Stimulated activated CD4-positive, alpha-beta T cell treated with anti-CD3 and anti-CD28 coated beads, Interleukin-12 subunit alpha, Interleukin-12 subunit beta, amount 100 ng/mL, for 48 hours (primary cell): ENCODE measurements at places on chromosomes 2 and 18.

- no peak for DNase-seq
Observed at GRCh38 chr2:239142806-239143205, 258.0 kb downstream of the HDAC4 start.

GRCh38 chr18:27075828-27076227 is 109.3 kb downstream of the CHST9 start:
- no peak for DNase-seq

- DNase-seq, result no peak
Observed at GRCh38 chr2:142044197-142044596, 86.6 kb downstream of the LRP1B start.

- DNase-seq, result no peak
Observed at GRCh38 chr2:175854665-175855064, 147.4 kb downstream of the LNPK start.

DNA sequence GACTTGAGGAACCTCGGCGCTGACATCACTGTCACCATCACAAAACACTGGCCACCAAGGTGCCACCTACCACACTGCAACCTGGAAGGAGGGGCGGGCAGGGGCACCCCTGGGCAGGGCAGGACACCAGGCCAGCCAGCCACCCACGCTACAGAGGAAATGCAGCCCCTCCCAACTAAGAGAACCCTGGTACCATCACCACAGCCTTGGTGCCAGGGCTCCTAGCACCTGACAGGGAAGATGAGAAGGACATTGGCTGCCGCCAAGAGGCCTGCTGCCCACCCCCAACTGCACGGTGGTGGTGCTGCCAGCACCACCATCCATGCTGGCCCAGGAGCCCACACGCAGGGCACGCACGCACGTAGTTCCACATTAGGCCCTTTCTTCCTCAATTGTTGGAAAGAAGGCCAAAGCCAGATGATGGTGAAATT is 88.7 kb downstream of the HDAC4 start:
- DNase-seq, result no peak

GRCh38 chr18:11512096-11513025 is 97.0 kb upstream of the SLC35G4 start:
- no peak for DNase-seq

DNA sequence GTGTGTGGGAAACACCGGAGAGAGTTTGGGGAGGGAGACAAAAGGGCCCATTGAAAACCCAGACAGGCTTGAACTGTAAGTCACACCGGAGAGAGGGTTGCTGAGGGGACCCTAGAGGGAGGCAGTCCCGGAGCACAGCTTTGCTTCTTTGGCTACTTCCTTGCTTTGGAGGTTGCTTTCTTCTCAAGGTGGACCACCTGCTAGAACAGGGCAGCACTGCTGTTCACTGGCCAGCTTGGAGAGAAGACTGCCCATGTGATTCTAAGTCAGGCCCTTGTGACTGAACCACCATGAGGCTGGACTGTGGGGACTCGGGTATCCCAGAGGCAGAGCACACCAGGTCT is 4.4 kb downstream of the ACTG2 start:
- no peak for DNase-seq

DNA sequence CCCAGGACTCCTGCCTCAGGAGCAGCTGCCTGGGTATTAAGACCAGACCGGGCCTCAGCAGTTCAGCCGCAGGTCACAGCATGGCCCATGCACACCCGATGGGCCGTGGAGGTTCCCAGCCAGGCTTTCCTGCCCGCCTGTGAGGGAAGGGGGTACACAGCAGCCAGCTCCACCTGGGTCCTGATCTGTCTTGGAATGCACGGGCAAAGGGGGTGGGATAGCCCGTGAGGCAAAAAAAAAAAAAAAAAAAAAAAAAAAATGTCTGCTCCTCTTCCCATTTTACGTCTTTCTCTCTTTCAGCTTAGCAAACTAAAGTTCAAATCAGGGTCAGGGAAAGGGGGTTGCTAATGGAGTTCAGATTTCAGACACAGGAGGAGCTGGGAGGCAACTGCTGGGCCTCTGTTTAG is 385.2 kb downstream of the TNS1 start:
- DNase-seq, result no peak

DNA sequence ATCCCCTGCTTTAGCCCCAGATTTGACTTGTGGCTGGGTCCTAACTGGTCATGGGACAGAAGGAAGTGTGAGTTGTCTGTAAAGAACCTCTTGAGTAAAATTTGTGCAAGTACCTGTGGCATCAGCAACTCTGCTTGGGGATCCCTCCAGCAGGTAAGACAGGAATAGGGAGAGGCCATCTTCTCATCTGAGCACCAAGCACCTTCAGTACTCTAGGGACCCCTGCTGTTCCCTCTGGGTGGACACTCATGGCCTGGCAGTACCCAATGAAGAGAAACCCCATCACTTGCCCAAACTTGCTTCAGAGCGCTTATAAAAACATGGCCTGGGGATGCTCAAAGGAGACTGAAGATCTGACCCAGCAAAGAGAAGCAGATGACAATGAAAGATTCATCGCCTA is 297.8 kb downstream of the SP3 start:
- no peak for DNase-seq

- no peak for DNase-seq
Observed at GRCh38 chr2:164703915-164704706, 82.8 kb upstream of the GRB14 start.

DNA sequence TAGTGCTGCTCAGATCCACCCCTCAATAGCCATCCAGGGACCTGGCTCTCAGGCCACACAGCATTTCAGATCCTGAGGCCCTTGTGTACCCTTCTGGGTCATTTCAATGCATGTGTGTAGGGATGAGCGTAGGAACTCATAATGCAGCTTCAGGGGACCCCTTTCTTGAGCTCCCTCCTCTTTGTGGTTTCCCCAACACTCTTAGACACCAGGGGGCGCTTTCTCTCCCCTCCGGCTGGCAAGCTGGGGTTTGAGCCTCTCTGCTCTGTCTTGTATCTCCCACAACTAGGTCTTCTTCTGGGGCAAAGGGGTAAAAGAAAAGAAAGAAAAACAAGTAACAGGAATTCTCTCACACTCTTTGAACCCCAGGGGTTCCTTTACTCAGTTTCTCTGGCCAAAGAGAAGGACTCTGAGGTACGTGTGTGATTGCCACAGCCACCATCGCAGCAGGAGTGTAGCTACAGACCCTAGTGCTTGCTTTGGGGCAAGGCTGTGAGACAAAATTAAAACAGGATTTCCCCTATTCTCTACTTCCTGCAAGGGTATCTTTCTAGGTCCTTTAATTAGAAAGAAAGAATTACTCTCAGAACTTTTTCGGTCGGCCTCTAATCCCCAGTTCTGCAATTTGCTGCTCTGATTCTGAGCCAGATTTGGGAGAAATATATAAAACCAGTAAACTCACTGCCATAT is 38.0 kb downstream of the CABYR start:
- peak; percentile 43 for DNase-seq

DNA sequence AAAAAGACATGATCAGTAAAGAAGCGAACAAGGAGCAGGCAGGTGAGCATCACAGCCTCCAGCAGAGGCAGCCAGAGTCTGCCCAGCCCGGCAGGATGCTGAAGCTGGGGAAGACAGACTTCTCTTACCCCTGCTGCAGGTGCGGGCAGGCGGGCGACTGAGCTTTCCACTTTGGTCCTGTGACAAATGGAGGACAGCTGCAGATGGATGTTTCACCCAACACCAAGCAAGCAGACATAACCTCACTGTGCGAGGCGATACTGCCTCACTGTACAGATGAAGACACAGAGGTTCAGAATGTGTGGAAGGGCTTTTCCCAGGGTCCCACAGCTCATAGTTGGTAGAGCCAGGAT is 251.0 kb downstream of the AFF3 start:
- DNase-seq, result no peak

- no peak for DNase-seq
Observed at GRCh38 chr2:216279459-216279858, 92.8 kb downstream of the MARCHF4 start.

- DNase-seq, result no peak
Observed at GRCh38 chr18:79589601-79590091, 90.0 kb upstream of the CTDP1 start.

DNA sequence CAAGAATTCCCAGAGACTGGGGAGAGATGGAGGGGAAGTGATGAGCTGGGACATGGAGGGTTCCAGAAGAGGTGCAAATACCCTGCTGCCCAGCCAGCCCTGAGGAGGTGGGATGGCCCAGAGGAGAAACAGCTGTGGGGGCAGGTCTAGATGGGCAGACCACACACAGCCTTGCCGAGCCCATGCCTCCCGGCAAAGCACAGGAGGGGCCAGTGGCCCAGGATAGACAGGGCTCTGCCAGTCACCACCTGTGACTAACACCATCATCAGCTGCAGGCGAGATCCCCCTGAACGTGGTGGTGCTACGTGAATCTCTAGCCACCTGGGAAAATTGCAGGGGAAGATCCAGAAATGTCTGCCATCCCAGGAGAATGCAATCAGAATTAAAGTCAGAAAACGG is 39.4 kb downstream of the SCTR start:
- no peak for DNase-seq

- no peak for DNase-seq
Observed at GRCh38 chr2:65700004-65700651, 267.7 kb upstream of the SPRED2 start.

GRCh38 chr2:106197878-106198277 is 3.8 kb upstream of the UXS1 start:
- no peak for DNase-seq

DNA sequence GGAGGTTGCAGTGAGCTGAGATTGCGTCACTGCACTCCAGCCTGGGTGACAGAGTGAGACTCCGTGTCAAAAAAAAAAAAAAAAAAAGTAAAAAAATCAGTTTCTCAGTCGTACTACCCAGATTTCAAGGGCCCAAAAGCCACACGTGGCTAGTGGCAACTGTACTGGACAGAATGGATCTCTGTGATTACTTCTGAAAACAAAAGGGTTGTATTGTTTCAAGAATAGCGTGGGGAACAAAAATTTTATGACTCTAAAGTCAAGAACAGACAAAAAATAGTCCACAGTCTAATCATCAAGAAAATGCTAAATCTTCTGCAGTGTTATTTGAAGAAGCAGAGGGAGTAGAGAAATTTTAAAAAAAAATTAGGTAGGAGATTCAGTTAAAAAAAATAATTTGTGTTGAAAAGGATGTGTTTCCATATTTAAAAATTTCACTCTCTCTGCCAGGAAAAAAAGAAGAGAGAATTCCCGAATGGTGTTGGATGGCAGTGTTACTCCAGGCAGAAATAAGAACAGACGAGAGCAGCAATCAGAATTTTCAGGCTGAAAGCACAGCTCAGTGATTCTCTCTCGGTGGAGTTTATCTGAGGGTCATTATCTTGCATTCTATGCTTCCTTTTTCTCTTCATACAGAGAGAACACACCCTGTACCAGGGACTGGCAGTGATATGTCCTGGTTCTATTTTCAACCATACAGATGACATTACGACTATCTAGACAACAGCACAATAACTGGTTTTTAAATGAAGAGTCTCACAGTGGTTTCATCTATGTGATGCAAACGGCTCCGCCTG is 61.8 kb downstream of the CABYR start:
- no peak for DNase-seq

GRCh38 chr18:31274931-31275330 is 43.0 kb upstream of the DSG1 start:
- DNase-seq, result no peak

GRCh38 chr2:46364797-46365457 is 67.7 kb downstream of the EPAS1 start:
- no peak for DNase-seq

GRCh38 chr2:123086613-123087385 is 938.3 kb upstream of the CNTNAP5 start:
- no peak for DNase-seq

- DNase-seq, result no peak
Observed at GRCh38 chr2:64312622-64313397, 141.2 kb upstream of the LGALSL start.

- DNase-seq, result no peak
Observed at GRCh38 chr2:174764280-174765255, at the start of gene CHRNA1. CHRNA1 (minus strand) TSS chr2:174764472; CDS start chr2:174764394, 78 bp downstream.

DNA sequence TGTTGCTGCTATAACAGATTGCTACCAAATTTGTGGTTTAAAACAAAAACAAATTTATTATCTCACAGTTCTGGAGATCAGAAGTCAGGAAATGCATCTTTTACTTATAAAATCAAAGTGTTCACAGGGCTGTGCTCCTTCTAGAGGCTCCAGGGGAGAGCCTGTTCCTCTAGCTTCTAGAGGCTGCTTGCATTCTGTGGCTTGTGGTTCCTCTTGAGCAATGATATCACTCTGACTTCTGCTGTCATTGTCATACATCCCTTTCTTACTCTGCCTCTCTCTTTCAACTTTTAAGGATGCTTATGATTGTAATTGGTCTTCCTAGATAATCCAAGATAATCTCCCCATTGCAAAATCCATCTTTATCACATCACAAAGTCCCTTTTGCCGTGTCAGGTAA is 6.1 kb upstream of the DCC start:
- no peak for DNase-seq

- DNase-seq, result no peak
Observed at GRCh38 chr2:161418715-161419637, 2.9 kb downstream of the TBR1 start.

DNA sequence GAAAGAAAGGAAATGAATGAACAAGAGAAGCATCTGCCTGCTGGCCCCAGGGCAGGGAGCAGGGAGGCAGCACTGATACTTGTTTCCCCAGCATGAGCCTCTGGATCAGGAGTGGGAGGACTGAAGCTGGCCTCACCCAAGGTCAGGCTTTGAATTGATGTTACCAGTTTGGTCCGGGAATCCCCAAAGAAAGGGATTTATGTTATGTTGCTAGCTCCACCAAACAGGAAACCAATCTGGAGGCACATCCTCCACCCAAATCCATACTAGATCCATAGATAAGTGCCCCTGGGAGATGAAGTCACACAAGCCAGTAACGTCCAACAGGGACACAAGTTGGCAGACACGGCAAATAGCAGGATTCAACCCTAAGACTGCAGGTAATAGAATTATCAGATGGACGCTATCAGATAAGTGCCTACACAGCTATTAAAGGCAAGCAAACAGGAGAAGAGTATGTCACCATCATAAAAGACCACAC is 85.9 kb downstream of the MTCL1 start:
- DNase-seq, result no peak

GRCh38 chr2:232439758-232440135 is 16.2 kb upstream of the ALPI start:
- DNase-seq, result no peak

- no peak for DNase-seq
Observed at GRCh38 chr2:134453973-134454372, 200.1 kb downstream of the MGAT5 start.

GRCh38 chr18:32998921-32999320 is 226.1 kb upstream of the KLHL14 start:
- DNase-seq, result no peak

DNA sequence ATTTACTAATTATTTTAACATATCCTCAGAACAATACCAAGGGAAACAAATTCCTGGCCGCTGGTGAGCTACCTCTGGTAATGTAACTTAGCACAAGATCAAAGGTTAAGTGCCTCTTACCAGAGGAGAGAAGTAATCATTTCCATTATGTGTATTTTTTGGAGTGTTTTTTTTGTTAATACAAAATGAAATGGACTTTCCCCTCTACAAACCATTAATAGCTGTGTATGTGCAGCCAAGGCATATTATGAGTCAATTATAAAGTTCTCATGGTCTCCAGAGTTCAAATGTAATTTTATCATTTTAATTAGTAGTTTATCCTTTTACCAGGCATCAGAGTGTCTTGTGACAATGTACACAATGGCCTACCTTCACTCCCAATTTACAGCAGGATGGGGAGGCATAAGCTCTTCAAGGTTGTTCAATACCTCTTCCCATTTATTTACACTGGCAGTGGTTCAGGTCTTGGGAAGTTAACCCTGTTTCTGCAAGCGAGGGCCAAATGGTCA is 242.2 kb downstream of the TGIF1 start:
- no peak for DNase-seq
